ENCODE measurements at places on chromosomes 1 and 21.

DNA sequence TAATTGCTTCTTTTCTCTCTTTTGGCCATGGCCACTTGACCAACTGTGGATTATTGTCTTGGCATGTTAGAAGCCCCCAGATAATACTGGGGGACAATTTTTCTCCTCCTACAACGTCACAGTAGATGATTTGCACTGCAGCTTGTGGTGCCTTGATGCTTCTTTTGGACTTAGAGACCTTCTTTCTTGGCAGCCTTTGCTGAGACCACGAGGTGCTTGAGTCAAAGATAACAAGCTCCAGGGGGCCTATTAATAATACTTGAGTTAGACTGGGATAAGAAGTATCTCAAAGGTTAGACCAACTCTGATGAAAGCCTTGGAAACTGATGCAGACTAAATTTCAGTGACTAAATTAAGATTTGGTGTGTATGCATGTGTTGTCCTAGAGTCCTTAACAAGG lies 3.2 kb downstream of the PPP1R12B start:
- no peak for DNase-seq

DNA sequence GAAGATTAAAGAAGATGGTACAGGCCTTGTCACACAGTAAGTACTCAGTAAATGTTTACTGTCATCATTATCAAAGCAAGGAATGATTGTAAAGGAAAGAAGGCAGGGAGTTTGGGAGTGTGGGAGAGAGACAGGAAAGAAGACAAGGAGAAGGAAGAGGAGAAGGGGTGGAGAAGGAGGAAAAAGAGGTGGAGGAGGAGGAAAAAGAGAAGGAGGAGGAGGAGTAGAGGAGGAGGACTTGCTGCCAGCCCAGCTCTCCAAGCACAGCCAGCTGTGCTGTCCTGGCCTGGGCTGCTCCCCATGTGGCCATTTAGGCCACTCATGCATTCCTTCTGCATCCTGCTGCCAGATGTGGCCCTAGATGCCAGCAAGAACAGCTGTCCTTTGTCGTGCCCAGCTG lies 7.5 kb upstream of the DISP3 start:
- DNase-seq = no peak

- DNase-seq = no peak
Measured at GRCh38 chr1:116628448-116628847, 39.1 kb downstream of the IGSF3 start.

DNA sequence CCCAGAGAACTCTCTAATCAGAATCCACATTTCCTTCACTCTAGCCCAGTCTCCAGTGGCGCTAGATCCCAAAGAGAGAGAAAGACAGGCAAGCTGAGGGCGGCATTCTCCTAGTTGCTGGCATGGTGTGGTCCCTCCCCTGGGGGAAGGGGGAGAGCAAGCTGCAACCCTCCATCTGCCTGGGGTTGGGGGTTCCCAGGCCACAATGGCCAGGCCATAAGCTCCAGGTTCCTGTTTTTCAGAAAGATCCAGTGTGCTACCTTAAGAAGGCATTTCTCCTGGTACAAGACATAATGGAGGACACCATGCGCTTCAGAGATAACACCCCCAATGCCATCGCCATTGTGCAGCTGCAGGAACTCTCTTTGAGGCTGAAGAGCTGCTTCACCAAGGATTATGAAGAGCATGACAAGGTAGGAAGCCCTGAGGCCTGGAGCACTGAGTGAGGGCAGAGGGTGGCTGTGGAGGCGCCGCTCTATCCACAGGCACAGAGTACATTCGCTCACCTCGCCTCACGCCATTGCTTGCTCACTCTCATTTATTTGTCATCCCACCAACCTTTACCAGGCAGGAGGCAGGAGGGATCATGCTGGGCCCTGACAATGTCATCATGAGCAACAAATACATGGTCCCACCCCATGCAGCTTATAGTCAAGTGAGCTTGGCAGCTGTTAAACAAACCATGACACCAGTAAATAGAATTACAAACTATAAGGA lies 6.6 kb downstream of the CSF1 start:
- no peak for DNase-seq

DNA sequence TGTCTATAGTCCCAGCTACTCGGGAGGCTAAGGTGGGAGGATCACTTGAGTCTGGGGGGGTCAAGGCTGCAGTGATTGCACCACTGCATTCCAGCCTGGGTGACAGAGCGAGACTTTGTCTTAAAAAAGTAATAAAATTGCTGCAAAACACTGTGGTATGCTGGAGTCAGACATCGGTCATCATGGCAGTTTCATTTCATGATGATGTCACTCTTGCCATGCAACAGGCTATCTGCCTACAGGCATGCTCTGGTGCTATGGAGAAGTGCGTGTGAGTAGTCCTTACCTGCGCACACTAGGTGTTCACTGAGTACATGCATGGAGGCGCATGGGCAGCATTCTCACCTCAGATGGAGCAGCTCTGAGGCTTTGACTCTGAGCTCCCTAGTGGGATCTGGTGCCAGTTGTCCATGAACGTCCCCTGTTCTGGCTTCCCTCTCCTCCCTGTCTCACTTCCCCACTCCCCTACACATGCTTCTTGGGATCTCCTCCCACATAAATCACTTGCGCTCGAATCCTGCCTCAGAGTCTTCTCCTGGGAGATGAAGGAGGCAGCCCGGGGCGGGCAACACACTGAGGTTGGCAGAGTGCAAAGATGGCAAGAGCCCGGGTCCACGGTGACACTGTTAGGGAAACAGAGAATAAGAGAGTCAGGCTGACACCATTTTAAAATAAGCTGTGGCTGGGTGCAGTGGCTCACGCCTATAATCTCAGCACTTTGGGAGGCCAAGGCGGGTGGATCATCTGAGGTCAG lies 10.4 kb upstream of the CELA3B start:
- no peak for DNase-seq

GRCh38 chr1:228101994-228102790 lies 933 bp downstream of the C1orf35 start:
- DNase-seq = peak; percentile 61

- no peak for DNase-seq
Measured at GRCh38 chr1:17585266-17585987, 45.9 kb downstream of the ARHGEF10L start.

- no peak for DNase-seq
Measured at GRCh38 chr1:220696863-220697231, 6.7 kb downstream of the C1orf115 start.

- DNase-seq = peak; percentile 68
Measured at GRCh38 chr1:17059391-17060305, 5.8 kb upstream of the SDHB start.

- DNase-seq = no peak
Measured at GRCh38 chr1:167524651-167525050, 6.3 kb upstream of the CD247 start.

- no peak for DNase-seq
Measured at GRCh38 chr1:33460144-33460543, 12.3 kb upstream of the ZSCAN20 start.

DNA sequence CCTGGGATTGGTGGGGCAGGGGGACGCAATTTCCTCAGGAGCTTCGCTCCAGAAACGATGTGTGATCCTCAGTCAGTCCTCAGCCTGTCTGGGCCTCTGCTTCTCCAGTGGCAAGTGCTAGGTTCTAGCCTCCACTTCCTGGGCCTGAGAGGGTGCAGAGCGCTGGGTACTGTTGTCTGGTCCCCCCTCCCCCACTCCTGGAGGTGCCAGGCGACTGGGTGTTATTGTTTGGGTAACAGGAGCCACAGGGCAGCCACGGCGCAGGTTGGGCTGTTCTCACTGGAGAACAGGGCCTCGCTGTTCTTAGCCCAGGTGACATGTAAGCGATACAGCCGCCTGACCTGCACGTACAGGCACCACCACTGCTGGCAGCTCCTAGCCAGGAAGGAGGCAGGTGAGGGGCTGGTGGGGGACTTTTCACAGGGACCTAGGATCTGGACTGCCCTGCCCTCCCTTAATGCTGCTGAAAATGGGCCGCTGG lies 2.1 kb downstream of the RPS6KA1 start:
- DNase-seq = peak; percentile 38

DNA sequence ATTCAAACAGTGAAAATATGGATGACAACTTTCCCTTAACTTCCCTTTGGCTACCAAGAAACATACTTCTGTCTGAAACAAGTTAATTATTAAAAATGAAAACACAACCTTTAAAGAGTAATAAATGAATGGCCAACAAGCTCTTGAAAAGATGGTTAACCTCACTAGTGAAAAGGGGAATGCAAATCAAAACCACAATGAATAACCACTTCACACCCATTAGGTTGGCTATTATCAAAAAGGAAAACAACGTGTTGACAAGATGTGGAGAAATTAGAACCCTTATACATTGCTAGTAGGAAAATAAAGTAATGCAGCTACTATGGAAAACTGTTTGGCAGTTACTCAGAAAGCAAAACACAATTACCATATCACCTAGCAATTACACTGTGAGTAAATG lies 14.1 kb downstream of the COP1 start:
- no peak for DNase-seq

Data from NCI-H1417 (cell line).